ENCODE measurements at places on chromosomes 7 and 10.

DNA sequence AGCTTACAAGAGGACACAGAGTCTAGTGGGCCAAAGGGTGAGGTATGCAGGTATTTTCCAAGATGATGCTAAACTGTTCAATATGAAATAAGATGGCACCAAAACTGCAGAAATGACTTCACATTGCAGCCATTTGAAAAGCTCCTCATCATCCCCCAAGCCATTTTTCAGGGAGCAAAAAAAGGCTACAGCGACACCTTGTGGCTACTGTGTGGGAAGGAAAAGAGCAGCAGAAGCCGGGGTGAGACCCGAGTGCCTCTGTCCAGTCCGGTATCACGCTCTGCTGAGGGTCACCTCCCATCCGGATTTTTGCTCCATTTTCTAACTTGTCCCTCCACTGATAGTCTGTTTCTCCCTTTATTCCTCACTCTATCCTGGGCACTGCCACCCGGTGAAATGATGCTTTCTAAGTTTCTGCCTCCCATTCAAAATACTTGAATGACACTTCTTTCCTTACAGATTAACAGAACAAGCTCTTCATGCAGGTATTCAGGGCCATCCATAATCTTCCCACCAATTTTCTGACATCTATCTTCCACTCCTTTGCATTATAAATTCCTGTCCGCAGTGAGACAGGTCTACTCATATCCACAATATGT is 220.2 kb downstream of the DGKI start:
- DNase-seq, result no peak

- DNase-seq, result no peak
Observed at GRCh38 chr7:31958226-31958625, 112.0 kb downstream of the PDE1C start.

- DNase-seq, result no peak
Observed at GRCh38 chr7:7817748-7818147, 99.3 kb upstream of the RPA3 start.

DNA sequence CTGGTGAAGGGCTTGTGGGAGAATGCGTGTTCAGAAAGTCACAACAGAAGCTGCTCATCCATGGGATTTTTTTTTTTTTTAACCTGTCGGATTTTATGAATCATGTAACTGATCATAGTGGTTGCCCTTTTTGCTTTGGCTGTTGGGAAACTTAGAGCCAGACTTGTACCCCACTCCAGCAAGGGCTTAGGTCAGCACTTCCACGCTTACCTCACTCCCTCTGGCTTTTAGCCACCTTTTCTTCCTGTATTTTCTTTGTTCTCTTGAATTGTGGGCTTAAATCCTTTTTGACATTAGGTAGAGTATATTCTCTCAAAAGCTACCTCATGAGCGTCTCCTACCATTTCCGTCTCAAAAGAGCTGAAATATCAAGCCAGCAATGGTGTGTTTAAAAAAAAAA is 113.6 kb upstream of the BTBD16 start:
- no peak for DNase-seq

DNA sequence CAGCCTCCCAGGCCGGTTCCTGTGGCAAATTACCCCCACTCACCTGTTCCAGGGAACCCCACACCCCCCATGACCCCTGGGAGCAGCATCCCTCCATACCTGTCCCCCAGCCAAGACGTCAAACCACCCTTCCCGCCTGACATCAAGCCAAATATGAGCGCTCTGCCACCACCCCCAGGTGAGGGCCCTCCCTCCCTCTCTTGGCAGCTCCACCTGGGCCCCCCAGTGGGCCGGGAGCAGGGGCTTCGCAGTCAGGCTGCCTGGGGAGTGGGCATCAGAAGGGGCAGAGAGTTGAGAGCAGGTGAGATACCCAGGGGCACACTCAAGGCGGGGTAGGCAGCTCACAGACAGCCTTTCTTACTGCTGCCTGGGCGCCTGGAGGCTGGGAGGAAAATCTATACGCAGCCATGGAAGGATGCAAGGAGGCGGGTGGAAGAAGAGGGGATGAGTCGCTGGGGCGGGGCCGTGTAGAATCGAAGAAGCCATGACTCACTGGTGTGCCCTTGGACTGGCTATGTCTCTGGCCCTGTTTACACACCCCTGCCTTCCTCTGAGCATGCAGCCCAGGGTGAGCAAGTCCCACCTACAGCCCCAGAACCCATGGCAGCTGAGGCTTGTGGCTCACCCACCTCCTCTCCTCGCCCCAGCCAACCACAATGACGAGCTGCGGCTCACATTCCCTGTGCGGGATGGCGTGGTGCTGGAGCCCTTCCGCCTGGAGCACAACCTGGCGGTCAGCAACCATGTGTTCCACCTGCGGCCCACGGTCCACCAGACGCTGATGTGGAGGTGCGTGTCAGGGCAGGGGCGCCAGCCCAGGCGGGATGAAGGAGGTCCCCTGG is 48.6 kb upstream of the PPIF start:
- DNase-seq, result no peak

DNA sequence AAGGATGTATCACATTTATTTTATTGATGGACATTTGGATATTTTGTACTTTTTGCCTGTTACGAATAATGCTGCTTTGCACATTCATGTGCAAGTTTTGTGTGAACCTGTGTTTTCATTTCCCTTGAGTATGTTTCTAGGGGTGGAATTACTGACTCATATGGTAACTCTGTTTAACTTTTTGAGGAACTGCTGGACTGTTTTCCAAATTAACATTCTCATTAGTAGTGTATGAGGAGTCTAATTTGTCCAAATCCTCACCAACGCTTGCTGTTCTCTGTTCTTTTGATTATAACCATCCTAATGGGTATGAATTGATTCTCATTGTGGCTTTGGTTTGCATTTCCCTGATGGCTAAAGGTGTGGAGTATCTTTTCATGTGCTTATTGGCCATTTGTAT is 3.2 kb downstream of the WDR11 start:
- no peak for DNase-seq

DNA sequence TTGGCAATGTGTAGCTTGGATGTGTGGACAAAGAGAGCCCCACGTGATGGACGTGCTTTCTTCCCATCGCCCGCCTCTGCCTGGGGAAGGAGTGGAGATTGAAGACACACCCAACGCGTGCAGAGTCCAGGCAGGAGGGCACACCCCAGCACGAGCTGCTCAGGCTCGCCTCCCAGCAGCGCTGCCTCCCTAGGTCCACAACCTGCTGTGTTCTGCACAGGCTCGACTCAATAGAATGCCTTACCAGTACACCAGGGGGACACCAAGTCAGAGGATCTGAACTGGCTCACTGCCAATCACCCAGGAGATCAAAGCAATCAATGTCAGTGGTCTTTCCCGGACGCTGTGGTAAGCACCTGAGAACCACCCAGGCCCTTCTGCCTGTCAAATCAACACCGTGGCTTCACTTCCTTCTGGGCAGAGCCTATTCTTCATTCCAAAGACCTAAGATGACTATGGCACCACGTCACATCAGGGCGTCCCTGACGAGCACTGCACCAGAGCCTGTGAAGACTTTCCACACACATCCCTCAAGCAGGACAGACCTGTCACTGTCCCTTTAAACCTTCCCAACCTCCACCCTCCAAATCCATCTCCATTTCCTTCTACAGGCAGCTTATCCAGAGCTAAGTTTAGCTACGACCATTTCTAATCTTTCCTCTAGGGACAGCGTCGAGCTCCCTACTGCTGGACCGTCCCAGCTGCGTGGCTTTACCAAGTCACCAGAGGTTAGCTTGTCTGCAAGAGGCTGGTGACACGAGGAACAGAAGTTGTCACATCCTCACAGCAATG is 72.3 kb downstream of the AMZ1 start:
- DNase-seq, result no peak

DNA sequence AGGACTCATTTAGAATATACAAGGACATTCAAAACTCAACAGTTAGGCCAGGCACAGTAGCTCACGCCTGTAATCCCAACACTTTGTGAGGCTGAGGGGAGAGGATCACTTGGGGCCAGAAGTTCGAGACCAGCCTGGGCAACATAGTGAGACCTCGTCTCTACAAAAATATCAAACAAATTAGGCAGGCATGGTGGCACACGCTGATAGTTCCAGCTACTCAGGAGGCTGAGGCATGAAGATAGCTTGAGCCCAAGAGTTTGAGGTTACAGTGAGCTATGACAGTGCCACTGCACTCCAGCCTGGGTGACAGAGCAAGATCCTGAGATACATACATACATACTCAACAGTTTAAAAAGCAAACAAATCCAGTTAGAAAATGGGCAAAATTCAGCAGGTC is 44.9 kb downstream of the GNA12 start:
- no peak for DNase-seq

DNA sequence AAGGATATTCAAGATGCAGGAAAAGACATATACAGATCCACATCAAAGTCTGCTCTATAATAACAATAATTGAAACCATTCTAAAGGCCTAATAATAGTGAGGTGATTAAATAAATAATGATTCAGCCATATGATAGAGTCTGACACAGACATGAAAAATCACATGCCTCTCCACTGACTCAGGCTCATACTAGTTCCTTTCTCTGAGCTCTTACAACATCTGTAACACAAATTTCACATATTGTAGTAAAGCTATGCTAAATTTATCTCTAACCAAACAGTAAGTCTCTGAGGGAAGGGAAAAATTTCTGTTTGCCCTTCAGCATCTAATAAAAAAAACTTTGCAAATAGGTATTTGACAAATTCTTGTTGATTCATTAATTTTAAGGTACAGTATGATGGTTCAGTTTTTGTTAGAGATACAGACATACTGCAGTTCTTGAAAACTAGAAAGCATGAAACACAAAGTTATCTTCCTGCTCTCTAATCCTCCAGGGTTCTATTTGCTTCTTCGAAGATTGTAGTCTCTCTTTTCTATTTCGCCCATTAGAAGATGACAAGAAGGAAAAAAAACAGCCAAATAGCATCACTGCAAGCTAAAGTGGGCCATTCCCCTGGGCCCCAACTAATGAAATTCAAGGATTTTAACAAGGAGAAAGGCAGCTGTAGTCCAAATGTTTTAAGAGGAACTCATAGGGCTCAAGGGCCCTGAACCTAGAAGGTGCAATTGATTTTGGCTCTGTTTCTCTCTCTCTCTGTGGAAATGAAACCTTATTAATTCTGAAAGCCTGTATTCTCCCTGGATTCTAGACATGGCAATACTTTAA is 53.9 kb downstream of the CUBN start:
- DNase-seq, result no peak

Data from naive thymus-derived CD8-positive, alpha-beta T cell (primary cell).